ENCODE measurements at places on chromosomes 1 and 21. TPM values are rescaled to one million over a fixed set of nuclear protein-coding genes. Genes with fewer than 3 reads are reported as not detected.
A peak's percentile ranks its signal among the peaks of the same experiment; 100 is the strongest.

CDC7 gene
- 2.8 TPM for total RNA-seq

OR2G6 gene
- total RNA-seq = not detected

CLCNKB gene
- total RNA-seq = 0.34 TPM

PPIH gene
- total RNA-seq = 12.5 TPM

LCE3E gene
- total RNA-seq = not detected

- no peak for DNase-seq
These were observed 85.2 kb downstream of the UCK2 start for GRCh38 chr1:165912638-165913037.

GRCh38 chr1:235783148-235783776 is 83.4 kb downstream of the LYST start:
- no peak for DNase-seq

- DNase-seq = no peak
These were observed 90.7 kb downstream of the VPS13D start for GRCh38 chr1:12320486-12320885.

DNA sequence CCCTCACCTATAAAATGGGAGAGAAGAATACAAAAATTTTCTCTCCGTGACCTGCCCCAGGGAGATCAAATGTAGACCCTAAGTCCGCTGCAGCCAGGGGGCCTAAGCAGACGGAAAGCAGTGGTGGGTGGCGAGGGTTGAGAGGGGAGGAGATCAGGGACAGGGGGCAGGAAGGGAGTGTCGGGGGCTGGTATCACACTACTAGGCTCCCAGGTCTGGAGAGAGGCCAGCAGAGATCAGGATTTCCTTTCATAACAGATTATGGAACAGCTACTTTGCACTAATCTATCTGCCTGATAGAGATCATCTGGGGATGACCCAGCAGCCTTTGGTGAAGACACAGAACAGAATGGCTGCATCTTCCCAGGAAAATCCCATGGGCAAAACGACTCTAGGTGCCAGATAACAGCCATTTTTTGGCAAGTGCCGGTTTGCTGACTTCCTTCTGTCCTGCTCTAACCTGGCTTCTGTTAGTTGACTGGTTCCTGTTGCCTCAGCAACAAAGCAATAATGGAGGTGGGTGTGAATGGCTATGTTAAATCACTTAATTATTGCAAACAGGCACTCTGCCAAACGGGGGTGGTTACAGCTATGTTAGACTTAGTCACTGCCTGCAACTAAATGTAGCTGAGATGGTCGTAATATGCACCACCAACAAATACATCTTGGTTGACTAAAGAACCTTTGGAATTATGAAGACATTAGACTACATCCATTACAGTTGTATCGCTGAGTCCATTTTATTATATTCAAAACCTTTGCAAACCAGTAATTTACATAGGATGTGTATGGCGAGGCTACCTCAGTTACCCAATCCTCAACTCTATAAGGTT is 30.0 kb upstream of the EPS8L3 start:
- DNase-seq = no peak

- DNase-seq = no peak
These were observed 68.6 kb downstream of the RPAP2 start for GRCh38 chr1:92367496-92367895.

GRCh38 chr1:32393832-32394140 is 455 bp downstream of the BSDC1 start:
- DNase-seq = no peak

GRCh38 chr1:234495231-234495990 is 16.4 kb upstream of the TARBP1 start:
- DNase-seq = no peak

DNA sequence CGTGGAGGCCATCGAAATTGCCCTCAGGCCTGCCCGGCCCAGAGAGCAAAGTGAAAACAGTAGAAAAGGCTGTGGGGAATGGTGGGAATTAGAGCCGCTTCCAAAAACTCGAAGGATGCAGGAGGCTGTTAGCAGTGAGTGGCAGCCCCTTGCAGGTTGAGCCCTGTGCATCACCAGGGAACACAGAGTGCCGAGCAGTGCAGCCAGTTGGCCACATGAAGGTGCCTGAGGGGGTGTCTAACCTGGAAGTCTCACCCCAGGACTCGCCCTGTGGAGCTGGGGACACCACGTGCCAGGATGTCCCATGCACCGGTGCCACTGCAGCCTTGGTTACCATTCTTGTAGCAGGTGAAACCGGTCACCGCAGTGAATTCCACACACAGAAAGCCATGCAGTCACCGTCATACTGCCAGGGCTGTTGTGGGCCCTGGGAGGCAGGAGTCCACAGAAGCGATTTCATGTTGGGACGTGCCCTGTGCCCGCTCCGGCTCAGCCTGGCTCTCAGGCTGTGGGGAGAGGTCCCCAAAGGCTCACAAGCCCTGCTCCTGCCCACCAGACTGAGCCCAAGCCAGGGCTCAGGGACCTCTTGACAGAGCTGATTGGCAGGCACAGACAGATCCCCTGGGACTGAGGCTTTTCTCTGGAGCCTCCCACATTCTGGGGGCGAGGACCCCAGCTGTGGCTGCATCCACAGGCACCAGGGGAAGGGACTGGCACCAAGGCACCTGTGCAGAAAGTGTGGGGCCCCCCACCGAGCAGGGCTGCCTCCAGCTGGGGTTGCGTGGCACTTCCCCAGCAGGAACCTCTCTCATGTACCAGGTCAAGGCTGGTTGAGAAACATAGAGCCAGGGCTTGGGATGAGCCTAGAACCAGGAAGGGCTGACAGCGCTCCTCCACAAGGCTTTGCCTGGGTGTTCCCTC is 16.7 kb upstream of the ACTRT2 start:
- DNase-seq = no peak

GRCh38 chr1:117020526-117021156 is 19.1 kb downstream of the CD101 start:
- DNase-seq = peak; percentile 66

GRCh38 chr21:46661642-46662366 is 26.3 kb downstream of the PRMT2 start:
- DNase-seq = no peak
